ENCODE measurements at places on chromosomes 11 and 22.

DNA sequence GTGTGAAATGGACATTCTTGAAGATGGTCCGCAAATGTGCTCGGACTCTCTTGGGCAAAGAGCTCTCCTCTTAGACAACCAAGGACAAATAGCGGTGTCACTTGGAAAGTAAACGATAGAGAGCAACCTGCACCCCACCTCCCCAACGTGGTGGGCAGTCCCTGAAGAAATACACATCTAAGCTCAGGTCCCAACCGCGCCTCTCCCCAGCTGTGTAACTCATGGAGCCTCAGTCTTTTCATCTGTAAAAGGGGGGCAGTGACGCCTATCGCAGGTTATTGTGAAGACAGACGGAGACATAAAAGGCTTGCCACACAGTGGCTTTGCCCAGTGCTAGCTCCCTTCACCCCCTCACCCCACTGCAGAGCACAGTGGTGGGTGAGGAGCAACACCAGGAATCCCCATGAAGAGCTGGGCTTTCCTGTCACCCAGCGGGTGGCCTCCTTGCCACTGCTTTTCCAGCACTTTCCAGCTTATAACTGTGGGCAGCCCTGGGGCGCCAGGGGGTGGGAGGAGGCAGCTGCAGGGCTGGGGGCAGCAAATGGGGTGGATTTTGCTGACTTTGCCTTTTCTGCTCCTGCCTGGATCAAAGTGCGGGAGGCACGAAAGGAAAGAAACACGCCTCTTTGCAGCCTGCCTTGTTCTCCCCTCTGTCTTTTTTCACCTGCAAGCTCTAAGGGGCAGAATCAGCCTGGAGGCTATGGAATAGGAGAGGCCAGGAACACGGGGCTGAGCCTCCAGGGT lies 73.7 kb upstream of the TSPAN18 start:
- no peak for DNase-seq

DNA sequence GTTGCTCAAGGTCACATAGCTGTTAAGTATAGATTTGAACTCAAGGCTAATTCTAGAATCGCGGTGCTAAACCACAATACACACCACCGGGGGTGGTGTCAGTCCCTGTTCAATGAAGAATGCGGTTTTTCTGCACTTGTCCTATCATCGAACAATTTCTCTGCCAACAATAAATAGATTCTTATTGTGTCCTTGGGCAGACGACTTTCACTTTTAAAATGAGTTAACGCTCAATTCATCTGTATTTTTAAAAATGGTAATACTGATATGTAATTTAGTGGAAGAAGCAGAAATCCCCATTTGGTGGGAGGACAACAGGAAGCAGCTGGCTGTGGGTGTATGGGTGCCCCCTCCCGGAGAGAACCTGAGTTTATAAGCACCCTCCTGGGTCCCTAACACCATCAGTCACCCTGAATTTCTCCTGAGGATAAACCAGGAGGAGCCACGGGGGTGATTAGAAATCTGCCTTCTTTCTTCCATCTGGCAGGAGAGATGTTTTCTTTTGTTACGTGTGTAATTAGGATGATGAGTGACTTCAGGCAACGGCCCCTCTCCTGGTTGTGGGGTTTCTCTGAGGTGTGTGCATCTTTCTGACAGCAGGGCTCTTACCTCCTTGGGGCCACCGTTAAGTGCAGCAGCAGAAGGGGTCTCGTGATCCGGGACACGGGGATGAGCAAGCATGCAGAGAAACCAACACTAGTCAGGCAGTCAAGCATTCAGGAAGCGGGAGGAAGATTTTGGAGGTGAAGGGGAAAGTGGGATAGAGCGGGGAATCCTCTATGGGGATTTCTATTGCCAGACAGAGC lies 87.7 kb downstream of the GRAMD1B start:
- DNase-seq = no peak

- no peak for DNase-seq
Observed at GRCh38 chr11:77783025-77783424, 37.5 kb downstream of the RSF1 start.

- DNase-seq = no peak
Observed at GRCh38 chr11:74620531-74620930, 28.1 kb downstream of the POLD3 start.

DNA sequence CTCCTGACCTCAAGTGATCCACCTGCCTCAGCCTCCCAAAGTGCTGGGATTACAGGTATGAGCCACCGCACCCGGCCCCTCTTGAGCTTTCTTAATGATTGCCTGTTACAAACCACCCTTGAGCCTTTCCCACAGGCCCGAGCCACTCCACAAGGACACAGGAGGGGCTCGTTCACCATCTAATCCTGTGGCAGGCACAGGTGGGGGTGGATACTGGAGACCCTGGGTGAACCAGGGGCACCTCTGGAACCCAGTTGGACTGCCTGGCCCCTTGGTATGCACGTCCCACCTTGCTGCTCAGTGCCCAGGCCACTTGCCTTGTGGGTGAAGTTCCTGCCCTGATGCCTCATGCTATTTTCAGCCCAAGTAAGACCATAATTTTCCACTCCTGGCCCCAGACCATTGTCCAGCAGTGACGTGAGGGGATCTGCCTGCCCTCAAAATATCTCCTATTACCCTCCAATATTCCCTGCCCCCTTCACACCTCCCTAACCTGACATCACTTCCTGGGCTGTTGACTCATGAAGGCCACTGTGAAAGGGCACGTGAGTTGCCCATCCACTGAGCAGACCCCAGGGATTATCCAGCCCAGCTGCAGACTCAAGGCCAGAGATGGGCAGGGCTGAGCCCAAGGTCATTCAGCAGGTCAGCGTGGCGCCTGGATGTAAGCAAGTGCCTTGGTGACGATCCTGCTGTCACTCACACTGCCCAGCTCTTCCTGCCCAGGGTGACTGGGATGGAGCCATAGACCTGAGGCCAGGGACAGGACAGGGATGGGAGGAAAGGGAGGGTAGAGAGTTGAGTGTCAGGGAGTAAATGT lies 19.6 kb downstream of the P2RY2 start:
- no peak for DNase-seq

DNA sequence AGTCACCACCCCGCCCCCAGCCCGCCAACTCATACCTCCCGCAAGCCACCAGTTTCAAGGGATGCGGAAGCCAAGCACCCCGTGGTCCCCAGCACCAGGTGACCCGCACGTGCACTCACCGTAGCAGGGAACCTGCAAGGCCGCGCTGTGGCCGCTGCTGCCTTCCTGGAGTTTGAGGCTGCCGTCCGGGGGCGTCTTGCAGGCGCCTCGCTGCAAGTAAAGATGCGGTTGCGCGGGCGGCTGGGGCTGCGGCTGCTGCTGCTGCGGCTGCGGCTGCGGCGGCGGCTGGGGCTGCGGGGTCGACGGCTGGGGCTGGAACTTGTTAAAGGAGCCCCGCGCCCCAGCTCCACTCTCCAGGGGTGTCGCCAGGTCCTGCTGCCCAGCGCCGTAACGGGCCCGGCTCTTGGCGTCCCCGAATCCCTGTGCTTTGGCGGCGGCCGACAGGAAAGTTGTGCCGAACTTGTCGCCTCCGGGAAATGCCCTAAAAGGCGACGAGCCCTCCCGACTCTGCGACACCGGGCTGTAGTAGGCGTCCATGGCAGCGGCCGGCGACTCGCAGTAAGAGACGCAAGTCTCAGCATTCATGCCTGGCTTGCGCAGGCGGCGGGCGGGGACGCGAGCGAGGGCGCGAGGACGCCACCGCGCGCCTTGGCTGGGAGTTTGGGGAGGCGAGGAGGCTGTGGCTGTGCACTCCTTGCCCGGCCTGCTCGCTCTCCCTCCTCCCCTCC lies at the start of gene ALX4:
ALX4 (minus strand) TSS at position 662 of the 728 bp plus-strand sequence; CDS start at position 585, 77 bp downstream.
- DNase-seq = peak; percentile 13

DNA sequence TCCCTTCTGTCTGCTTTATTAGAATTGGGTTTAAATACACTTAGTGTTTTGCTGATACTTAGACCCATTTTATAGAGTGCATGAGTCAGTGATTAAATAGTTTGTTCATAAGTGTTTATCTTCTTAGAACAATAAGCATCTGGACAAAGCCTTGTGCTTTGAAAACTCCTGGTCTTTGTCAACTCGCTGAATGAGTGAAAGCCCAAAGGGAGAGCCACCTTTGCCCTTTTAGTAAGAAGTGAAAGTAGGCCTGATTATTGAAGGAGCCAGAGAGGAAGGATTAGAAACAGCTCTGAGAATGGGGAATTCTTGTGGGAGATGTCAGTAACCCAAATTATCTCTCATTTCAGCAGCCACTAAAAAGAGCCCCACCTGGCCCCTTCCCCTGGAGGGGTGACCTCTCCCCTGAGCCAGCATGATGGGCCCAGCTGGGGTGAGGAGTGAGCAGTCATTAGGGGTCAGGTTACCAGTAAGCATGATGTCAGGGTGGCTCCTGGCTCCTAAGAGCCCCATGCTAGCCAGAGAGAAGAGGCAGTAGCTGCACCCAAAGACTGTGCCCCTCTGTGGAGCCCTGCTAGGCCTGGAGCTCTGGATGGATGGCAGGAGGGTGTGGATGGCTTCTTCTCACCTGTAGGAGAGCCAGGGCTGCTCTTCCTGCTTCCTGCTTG lies 125.1 kb upstream of the E2F8 start:
- DNase-seq = no peak

DNA sequence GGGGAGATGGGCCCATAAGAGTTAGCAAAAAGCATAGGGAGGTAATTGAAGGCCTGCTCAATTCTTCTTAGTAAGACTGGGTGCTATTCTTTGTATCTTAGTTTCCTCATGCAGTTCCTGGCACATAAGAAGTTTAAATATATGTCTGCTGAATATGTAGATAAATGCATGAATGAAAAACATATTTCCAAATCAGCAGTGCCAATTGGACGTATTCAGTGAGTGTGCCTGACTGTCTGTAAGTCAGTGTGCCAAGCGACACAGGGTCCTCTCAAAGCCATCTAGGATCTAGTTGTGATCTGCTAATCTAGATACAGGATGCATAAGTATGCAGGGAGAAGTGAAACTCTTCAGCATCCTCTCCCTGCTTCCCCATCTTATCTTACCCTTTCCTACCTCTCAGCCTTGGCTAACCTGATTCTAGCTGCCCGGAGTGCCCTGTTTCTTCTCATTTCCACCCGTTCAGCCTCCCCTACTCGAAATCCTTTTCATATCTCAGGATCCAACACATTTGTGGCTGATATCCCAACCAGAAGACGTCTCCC lies 91.1 kb upstream of the SORL1-AS1 start:
- no peak for DNase-seq

DNA sequence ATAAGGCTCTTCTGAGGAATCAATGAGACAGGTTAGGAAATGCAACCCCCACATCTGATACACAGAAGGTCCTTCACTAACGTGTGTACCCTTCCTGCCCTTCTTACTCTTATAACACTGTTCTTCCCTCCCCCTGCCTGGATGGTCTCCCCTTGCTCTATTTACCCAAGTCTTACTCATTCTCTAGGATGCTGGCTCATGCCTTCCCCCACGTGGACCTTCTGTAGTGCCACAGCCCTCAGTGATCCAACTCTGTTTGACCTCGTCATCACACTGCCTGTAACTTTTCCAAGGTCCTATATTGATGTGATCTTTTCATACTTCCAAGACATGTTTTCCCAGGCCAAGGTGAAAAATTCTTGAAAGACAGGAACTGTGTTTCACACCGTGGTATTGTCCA lies 79.8 kb downstream of the C11orf58 start:
- no peak for DNase-seq

DNA sequence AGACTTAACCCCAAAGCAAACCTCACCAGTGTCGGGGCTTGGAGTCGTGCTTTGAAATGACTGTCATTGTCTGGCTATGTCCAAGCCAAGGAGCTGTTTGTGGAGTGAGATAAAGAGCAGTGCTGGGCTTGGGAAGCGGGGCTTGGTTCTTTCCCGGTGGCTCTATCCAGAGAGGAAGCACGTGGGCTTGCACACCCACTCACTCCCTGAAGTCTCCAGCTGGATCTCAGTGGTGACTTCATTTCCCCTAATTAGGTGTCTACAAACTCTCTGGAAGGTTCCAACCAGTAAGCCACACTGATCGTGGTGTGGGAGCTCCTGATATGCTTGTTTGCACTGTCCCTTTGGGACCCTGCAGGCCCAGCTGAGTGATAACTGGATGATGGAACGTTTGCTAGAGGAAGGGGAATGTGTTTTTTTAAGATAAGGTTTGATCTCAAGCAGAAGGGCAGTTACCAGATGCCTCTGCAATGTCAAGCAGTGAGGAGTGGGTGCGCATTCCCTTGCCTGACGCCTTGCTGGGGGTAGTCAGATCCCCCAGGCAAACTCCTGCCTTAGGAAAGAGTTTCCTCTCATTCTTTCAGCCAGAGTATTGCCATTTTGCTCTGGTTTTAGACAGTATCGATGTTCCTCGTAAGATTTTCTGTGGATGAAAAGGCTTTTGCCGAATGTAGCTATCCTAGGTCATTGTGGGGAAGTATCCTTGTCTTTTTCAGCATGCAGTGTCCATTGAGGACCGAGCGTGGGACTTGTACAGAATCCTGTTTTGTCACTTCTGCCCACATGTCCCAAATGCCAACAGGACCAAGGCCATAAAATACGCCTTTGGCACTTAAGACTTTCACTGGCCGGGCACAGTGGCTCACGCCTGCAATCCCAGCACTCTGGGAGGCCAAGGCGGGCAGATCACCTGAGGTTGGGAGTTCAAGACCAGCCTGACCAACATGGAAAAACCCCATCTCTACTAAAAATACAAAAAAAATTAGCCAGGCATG lies 90.9 kb downstream of the MICAL2 start:
- no peak for DNase-seq

DNA sequence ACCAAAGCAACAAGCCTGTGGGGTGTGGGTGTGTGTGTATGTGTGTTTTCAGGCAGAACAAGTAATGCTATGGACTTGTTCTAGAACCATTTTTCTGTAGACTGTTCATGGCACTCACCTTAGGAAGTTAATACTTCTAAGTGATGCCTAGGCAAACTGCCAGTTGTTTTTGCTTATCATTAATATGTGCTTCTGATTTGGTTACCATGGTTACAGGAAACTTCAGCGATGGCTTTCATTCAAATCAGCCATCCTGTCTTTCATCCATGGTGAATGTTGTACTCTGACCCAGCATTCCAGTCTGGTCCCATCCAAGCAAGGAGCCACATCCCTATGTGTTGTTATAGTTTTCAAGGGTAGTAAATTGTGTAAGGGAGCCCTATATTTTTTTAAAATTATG lies 49.8 kb upstream of the ARHGAP20 start:
- no peak for DNase-seq
